ENCODE measurements at places on chromosomes 7 and 10.

- no peak overlapping the region for H3K27ac ChIP-seq
- no peaks in the 10 kb centered on the region for H3K27me3 ChIP-seq
- peaks cover 12% of the 10 kb centered on the region for H3K4me1 ChIP-seq
- no peaks in the 10 kb centered on the region for H3K36me3 ChIP-seq
Measured at GRCh38 chr7:87944547-87944946, 10.5 kb downstream of the ADAM22 start.

DNA sequence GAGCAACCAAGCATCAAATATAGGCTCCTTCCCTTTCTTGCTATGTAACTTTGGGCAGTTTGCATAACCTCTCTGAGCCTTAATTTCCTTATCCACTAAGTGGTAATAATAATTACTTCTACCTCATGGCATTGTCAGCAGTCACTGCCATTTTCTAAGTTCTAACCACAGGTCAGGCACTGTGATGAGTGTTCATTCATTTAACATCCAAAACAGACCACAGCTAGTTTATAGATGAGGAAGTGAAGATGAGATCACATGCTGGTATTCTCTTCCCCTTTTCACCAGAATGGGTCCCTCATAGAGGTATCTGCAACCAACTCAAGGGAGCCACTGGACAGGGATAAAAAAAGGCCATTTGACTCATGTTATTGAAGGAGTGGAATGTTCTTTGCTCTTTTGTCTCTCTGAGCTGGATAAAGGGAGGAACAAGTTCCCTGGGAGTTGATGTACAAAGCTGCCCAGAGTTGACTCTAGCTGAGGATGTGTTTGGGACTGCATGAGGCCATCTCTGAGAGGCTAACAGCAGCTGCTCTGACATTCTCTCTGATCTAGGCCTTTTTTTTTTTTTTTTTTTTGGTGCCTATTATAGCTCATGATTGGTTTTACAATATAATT lies 65.0 kb downstream of the DNAJC12 start:
- no peaks in the 10 kb centered on the region for H3K27me3 ChIP-seq
- no peaks in the 10 kb centered on the region for H3K36me3 ChIP-seq
- H3K4me1 ChIP-seq = no peaks in the 10 kb centered on the region
- no peak overlapping the region for H3K4me3 ChIP-seq
- DNase-seq = no peak

GRCh38 chr7:43314379-43315158 lies 202.1 kb downstream of the HECW1 start:
- no peak for DNase-seq
- H3K36me3 ChIP-seq = no peaks in the 10 kb centered on the region
- H3K4me3 ChIP-seq = no peak overlapping the region
- H3K27ac ChIP-seq = no peak overlapping the region
- H3K27me3 ChIP-seq = no peaks in the 10 kb centered on the region

GRCh38 chr10:34498821-34499220 lies 316.3 kb downstream of the PARD3 start:
- DNase-seq = no peak
- H3K36me3 ChIP-seq = no peaks in the 10 kb centered on the region
- no peak overlapping the region for H3K4me3 ChIP-seq
- H3K4me1 ChIP-seq = no peaks in the 10 kb centered on the region
- H3K27ac ChIP-seq = no peak overlapping the region
- H3K27me3 ChIP-seq = no peaks in the 10 kb centered on the region

- peak; percentile 10 for DNase-seq
- no peaks in the 10 kb centered on the region for H3K27me3 ChIP-seq
- H3K4me1 ChIP-seq = peaks cover 12% of the 10 kb centered on the region
- H3K27ac ChIP-seq = peak overlapping the region; percentile 71
Measured at GRCh38 chr10:101354328-101355071, 535 bp downstream of the BTRC start.

GRCh38 chr10:110525349-110526260 lies 27.9 kb downstream of the DUSP5 start:
- H3K4me3 ChIP-seq = no peak overlapping the region
- H3K36me3 ChIP-seq = no peaks in the 10 kb centered on the region
- no peaks in the 10 kb centered on the region for H3K27me3 ChIP-seq
- H3K27ac ChIP-seq = no peak overlapping the region
- H3K4me1 ChIP-seq = peaks cover 3% of the 10 kb centered on the region
- DNase-seq = no peak

DNA sequence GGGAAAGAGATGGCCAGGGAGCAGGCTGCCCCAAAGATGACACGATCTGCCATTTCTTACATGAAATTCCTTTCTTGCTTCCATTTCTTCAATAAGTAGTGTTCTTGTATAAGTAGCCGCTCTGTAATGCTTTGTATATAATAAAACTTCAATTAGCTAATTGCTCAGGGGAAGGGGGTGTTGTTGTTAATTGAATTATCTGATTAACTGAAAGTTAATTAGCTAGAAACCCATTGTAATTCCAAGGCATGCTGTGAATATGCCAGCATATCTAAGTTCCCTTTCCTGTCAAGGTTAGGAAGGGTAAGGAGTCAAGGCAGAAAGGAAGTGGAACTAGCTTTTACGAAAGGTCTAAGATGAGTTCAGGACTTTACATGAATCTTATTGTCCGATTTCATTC lies 765.9 kb downstream of the TYW1 start:
- no peak overlapping the region for H3K4me3 ChIP-seq
- no peaks in the 10 kb centered on the region for H3K27me3 ChIP-seq
- no peaks in the 10 kb centered on the region for H3K4me1 ChIP-seq
- H3K27ac ChIP-seq = no peak overlapping the region
- no peaks in the 10 kb centered on the region for H3K36me3 ChIP-seq
- DNase-seq = no peak

- peaks cover 47% of the 10 kb centered on the region for H3K4me1 ChIP-seq
- H3K27me3 ChIP-seq = no peaks in the 10 kb centered on the region
- no peak for DNase-seq
- no peak overlapping the region for H3K4me3 ChIP-seq
Measured at GRCh38 chr7:77238703-77239136, 39.1 kb upstream of the FGL2 start.

DNA sequence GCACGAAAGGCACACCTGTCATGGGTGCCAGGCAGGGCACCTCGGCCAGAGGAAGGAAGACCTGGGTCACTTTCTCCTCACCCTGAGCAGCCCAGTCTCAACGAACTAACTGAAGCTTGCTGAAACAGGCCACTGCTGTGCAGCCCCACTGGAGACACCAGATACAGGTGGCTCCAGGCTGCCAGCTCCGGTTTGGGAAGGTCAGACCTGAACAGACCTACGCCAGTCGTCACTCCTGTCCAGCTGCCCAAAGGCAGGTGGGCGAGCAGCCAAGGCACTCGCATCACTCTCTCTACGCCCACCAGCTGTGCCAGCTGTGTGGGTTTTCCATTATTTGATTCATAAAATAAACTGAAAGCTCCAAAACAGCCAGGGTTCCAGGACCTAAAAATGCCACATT lies 256.1 kb downstream of the ZMYND11 start:
- H3K27me3 ChIP-seq = no peaks in the 10 kb centered on the region
- no peak overlapping the region for H3K4me3 ChIP-seq
- DNase-seq = no peak
- peaks cover 5% of the 10 kb centered on the region for H3K36me3 ChIP-seq

Measured in thoracic aorta (tissue), 2 donors.